ENCODE measurements at places on chromosomes 12 and 14.

- DNase-seq = no peak
Observed at GRCh38 chr14:95577870-95578269, 43.0 kb downstream of the GLRX5 start.

- DNase-seq = no peak
Observed at GRCh38 chr14:93592786-93593185, 162.0 kb downstream of the UNC79 start.

GRCh38 chr12:71371122-71371521 is 68.5 kb upstream of the LGR5 start:
- DNase-seq = no peak

GRCh38 chr14:86897224-86897623 is 1095.8 kb downstream of the GALC start:
- DNase-seq = no peak

DNA sequence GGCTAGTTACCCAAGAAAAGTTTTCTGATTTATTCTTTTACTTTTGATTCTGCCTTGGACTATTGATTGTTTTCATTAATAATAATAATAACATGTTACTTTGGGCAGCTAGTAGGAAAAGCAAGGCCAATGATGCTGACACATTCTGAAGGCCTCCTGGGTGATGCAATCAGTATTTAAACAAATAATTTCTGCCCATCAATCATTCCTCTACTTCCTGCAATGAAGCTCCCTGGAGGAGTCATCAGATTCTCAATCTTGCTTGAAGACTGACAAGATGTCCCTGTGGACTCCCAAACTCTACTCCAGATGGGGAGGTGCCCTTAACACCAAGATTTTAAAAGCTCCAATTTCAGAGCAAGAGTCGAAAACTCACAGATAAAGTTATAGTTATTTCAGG is at the start of gene SPX:
Gene SPX, plus strand, starts transcription at position 244 of the 400 bp plus-strand sequence. CDS start 177 bp downstream, outside the sequence.
- peak; percentile 21 for DNase-seq

GRCh38 chr12:113050795-113051194 is 5.7 kb upstream of the DTX1 start:
- DNase-seq = no peak

- DNase-seq = no peak
Observed at GRCh38 chr12:55631733-55632132, 5.0 kb upstream of the OR10P1 start.

DNA sequence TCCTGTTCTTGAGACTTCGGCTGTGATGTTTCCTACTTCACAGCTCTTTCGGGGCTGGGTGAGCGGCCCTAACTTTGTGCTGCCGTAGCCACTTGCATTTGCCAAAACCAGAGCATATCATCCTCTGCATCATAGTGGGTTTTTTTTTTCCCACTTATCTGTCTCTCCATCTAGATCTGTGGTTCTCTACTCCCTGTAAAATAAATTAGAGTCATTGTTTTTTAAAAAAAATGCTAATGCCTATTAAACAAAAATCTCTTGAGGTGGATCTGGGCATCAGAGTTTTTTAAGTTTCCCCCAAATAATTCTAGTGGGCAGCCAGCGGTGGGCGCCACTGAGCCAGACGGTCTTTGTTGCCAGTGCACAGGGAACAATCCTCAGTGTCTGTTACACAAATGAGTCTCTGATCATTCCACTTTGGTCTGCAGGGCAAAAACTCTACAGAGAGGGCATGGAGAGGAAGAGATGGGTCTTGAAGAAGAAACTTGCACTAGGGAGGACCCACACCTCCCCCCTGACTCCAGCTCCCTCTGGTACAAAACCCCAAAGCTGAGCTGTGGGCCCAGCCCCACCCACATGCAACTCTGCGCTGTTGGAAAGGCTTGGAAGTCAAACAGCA is 62.4 kb upstream of the BCL2L14 start:
- no peak for DNase-seq

DNA sequence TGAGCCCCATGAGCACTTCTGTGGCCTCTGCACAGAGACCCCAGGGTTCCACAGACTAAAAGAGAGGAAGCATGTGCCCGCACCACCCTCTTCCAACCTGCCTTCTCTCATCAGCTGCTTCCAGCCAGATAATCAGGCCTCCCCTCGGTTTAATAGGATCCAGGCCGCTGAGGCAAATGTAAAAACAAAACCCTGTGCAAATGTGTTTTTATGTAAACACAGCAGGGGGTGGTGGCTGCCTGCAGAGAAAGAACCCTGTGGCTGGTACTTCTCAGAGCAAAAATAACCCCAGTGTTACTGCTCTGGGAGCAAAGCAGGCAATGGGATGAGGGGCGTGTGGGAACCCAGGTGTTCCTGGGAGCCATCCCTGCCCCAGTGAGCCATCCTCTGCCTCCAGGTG is 46.2 kb downstream of the WSCD2 start:
- no peak for DNase-seq

- DNase-seq = no peak
Observed at GRCh38 chr14:36649872-36650650, 11.6 kb upstream of the PAX9 start.

GRCh38 chr12:185576-185955 is 28.4 kb downstream of the SLC6A12 start:
- DNase-seq = no peak

DNA sequence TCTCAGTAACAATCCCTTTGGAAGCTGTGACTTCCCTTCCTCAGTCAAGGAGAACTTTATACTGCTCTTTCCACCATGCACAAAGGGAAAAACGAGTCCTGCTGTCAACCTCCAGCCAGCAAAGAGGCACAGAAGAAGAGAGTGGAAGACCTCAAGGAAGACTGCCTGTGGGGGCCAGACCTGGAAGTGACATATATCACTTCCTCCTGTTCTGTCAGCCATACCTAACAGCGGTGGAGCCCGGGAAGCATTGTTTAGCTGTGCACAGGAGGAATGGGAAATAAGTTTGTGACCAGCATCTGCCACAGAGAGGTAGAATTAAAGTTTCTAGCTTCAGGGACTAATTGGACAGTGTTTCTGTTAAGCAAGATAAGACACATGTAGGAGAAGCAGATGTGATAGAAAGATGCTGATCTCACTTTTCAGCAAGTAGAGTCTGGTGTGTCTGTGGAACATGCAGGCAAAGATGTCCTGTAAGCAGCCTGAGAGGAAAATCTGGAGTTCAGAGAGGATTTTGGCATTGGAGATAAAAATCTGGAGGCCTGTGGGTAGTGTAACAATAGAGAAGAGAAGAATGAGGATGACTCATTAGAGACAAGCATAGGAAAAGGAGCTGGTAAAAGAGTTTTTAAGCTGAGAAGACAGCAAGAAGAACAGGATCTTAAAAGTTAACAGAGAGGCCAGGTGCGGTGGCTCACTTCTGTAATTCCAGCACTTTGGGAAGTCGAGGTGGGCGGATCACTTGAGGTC is 141.6 kb upstream of the CPSF6 start:
- DNase-seq = peak; percentile 25

GRCh38 chr14:68542346-68542745 is 250.5 kb downstream of the ZFP36L1 start:
- no peak for DNase-seq

- peak; percentile 18 for DNase-seq
Observed at GRCh38 chr12:128852885-128853599, at the start of gene GLT1D1. TSS of gene GLT1D1 (plus strand) at chr12:128853478. CDS start at chr12:128853582, 104 bp downstream.

GRCh38 chr12:123319826-123320225 is 44.8 kb downstream of the SBNO1 start:
- DNase-seq = no peak

DNA sequence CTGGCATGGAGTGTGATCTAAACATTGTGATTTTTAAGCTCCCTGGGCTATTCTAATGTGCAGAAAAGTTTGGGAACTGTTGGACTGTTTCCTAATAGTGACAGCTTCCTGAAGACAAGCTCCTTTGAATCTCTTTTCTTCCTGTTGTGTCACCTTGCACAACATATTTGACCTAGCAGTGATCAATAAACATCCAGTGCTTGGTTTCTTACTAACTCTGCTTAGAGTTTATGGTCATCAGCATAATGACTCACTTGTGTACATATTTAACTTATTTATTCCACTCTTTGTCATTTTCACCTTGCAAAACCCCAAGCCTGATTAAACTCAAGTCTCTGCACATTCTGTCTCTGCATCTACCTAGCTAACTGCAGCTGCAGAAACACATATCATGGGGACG is 27.3 kb upstream of the TBC1D30 start:
- DNase-seq = no peak

- no peak for DNase-seq
Observed at GRCh38 chr12:94222351-94223084, 74.1 kb downstream of the PLXNC1 start.

DNA sequence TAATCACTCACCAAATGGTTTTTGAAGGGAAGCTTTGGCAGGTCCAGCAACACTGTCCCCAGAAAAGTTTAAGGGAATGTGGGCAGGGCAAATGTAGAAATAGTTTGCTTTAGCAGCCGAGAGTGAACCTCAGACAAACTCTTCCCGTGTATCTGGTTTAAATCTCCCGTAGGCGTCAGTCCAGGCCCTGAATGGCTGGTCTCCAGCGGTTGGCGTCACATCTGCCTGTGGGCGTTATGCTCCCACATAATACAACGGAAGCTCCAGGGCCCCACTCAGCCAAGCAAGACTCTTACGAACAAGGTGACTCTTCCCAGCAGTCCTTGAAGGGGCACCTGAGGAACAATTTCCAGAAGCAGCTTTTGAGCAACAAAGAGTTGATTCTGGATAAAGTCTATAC is 942 bp downstream of the ZC2HC1C start:
- no peak for DNase-seq

DNA sequence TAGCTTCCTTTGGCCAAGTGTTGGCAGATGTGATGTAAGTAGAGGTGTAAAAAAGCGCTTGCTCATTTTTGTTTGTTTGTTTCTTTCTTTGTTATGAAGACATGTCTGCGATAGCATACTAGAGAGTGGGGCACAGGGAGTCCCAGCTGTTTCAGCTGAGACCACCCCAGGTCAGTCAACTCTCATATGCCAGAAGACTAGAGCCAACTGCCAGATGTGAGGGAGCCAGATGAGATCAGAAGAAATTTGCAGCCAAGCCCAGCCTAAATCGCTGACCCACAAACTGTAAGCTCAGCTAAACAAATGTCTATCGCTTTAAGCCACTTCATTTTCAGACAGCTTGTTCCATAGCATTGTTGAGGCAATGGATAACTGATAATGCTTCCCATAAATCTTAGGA is 397.1 kb downstream of the APAF1 start:
- DNase-seq = no peak

DNA sequence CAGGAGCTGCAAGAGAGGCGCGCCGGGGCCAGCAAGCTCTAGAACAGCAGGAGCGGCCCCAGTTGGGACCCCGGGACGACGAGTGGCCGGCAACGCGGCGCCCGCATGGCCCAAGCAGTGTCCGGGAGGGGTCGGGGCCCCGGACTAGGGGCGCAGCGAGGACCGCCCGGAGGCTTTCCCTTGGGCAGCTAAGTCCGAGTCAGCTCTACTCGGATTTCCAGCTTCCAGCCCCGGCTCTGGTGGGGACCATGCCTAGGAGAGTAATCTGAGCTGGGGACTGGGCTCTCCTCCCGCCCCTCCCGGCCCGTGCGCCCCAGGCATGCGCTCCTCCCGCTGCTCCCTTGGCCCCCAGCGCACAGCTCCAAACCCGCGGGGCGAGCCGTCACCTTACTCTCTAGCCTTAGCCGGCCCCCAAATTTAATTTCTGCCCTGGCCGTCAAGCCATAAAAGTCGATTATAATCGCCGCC is 41.6 kb upstream of the CAPRIN2 start:
- peak; percentile 62 for DNase-seq

GRCh38 chr12:8697476-8698131 is at the start of gene RIMKLB:
TSS of gene RIMKLB (plus strand) at chr12:8697991. CDS start at chr12:8713867, 15,876 bp downstream.
- peak; percentile 95 for DNase-seq

Measured in urothelium cell line (cell line).